RKO (cell line): ENCODE measurements at places on chromosomes 12 and 14.

DNA sequence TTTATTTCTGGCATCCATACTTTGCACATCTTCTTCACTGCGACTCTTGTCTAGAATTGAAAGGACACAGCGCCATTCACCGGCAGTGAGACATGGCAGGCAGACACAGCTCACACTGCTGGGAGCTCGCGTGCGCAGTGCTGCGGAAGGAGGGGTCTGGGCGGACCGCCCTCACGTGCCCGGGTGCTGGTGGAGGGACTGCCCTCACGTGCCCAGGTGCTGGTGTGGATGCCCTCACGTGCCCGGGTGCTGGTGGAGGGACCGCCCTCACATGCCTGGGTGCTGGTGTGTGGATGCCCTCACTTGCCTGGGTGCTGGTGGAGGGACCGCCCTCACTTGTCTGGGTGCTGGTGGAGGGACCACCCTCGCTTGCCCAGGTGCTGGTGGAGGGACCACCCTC, 27.9 kb upstream of the GOLGA3 start:
- DNase-seq, result no peak

DNA sequence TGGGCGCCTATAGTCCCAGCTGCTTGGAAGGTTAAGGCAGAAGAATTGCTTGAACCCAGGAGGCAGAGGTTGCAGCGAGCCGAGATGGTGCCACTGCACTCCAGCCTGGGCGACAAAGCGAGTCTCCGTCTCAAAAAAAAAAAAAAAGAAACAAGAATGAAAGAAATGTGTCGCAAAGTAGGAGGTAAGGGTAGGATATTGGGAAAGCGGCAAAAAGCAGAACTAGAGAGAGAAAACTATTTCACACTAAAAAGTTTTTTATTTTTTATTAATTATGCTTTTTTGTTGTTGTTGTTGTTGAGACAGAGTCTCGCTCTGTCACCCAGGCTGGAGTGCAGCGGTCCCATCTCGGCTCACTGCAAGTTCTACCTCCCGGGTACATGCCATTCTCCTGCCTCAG, 17.7 kb downstream of the SBNO1 start:
- DNase-seq, result no peak

DNA sequence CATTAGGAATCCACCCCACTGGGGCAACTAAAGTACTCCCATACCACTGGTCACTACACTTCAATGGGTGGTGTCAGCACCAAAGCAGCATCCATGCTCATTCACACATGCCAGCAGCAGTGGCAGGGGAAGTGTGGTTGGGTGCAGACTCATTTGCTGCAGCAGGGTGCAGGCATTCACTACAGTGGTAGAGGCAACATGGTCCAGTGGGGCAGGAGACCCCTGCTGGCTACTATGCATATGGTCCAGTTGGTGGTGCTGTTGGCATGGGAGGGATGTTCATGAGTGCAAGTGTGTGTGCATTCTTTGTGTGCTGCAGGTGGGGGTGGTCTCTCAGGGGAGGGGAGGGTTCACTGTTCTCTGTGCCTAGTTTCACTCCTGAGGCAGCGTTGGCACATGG, 908.4 kb upstream of the NOVA1 start:
- DNase-seq, result no peak

DNA sequence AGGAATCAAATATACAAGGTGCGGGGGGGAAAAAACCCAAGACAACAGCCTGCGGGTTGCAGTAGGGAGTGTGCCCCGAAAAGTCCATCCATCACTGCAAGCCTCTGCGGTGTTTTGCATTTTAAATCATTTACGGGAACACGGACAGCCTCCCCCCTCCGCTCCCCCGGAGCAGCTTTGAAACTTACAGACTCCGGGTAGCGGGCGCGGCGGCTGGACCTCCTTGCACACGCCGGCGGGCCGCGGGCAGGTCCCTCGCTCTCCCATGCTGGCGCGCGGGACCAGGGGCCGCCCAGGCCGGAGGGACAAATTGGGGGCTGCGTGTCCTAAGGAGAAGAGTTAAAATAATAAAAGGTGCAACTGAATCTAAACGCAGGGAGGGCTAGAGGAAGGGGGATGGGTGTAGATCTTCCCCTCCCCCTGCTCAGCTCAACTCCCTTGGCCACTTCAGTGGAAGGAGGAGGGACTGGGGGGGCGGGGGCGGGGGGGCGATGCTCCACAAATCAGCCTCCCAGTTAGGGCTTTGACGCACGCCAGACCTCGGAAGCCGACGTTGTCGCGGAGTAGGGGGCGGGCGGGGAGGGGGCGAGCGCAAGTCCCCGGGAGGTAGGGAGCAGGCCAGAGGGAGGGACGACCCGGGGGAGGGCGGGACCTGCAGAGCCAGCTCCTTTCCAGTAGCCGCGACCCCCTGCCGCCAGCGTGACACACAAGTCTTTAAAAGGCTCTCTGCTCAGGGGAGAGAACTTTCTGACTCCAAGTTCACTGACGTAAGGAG, at the start of gene KCNJ8:
Gene KCNJ8 (minus strand): TSS at position 349 of the 775 bp plus-strand sequence. CDS start 1,090 bp downstream, outside the sequence.
- no peak for DNase-seq

- DNase-seq, result no peak
Observed at GRCh38 chr12:25585662-25586061, 32.6 kb upstream of the LMNTD1 start.
